IMR-90 (cell line): ENCODE measurements at places on chromosomes 2 and 18. TPM values are rescaled to one million over a fixed set of nuclear protein-coding genes. Genes with fewer than 3 reads are reported as not detected.

- no peak for DNase-seq
Measured at GRCh38 chr2:13508671-13509070, 791.9 kb downstream of the TRIB2 start.

GRCh38 chr2:231227310-231228162 is 29.1 kb downstream of the ARMC9 start:
- peak; percentile 79 for DNase-seq

DNA sequence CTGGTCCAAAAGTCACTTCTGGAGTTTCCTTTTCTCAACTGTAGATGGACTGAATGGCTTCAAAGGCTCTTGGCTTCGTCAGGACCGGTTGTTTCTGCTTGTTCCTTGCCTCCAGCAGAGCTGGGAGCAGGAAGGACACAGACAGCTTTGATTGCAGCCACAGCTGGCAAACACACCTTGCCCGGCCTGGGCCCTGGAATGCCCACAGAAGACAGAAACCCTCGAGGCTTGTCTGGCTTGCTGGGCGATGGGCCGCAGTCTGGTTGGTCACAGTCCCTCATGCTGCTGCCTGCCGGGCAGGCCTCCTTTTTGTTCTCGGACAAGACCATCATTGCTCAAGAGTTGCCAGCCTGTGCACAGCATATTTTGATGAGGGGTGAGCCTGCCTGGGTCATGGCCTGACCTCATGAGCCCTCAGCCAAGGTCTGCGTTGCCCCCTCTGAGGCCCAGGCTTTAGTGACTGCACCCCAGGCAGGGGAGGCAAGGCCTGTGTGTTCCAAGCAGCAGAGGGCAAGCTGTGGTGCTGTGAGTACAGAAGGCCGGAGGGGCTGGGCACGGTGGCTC is 37.8 kb downstream of the ATP6V1C2 start:
- DNase-seq: no peak

- no peak for DNase-seq
Measured at GRCh38 chr18:382423-382984, 114.7 kb upstream of the THOC1 start.

DNA sequence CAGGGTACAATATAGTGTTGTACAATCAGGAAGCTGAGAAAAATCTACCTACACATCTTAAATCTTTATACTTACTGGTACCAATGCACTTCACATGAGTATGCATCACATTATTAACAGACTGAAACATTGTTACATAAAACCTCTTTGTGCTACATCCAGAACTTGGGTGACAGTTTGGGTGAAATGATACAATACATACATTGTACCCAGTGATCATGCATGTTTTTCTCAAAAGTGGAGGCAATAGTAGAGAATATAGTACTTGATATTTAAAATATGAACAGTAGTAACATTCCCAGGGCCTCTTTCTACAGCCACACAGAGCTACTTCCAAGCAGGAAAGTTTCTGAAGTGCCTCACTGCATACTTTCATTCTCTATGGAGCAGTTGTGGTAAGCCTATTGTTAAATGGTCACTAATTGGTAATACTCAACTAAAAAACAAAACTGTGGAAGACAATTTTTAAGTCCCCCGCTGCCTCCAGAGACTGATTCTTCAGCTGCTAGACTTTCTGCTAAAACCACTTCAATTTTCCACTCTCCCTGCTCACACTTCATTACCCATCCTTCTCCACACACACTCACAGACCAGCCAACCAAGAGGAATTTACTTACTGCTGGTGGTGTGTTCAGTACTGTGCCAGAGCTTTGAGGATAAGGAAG is 22.9 kb upstream of the GRB14 start:
- no peak for DNase-seq

GRCh38 chr2:12059616-12060441 is 313.4 kb downstream of the LPIN1 start:
- peak; percentile 57 for DNase-seq

GRCh38 chr2:19669559-19669958 is 232.2 kb downstream of the TTC32 start:
- DNase-seq: no peak

- no peak for DNase-seq
Measured at GRCh38 chr2:234476766-234477165, 20.1 kb downstream of the ARL4C start.

DNA sequence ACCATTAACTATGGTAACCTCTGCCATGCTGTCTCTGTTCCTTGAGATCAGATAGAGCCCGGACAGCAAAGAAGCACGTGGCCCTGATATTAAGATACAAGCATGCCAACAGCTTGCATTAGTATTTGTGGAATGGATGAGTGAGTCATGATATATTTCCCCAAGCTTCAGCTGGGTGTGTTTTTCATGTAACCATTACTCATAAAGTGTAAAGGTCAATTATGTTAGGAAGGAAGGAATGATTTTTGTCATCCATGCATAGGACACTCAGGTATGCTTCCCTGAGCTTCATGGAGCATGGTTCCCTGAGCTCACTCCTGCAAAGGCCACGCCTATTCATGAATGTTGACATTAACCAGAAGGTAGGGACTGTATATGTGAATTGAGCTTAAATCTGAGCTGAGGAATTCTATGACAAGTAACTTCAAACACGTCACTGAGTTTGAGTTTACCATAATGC is 74.6 kb downstream of the ARL4C start:
- DNase-seq: peak; percentile 95

GRCh38 chr2:145820651-145821050 is 1300.7 kb upstream of the ZEB2 start:
- DNase-seq: no peak

DNA sequence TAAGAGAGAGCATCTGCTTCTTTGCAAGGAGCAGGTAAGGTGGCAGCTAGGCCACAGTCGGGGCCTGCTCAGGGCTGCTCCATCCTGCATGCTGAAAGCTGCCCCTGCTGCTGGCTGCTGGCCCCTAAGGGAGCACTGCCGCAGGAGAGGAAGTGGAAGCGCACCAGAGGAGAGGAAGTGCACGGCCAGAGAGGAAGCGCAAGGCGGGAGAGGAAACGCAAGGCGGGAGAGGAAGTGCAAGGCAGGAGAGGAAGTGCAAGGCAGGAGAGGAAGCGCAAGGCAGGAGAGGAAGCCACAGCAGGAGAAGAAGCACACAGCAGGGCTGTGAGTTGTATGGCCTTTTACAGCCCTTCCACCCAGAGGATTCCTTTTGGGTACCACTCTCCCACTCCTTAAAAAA is 539.0 kb upstream of the TNP1 start:
- no peak for DNase-seq

GRCh38 chr2:187775196-187775595 is 221.0 kb upstream of the TFPI start:
- no peak for DNase-seq

DNA sequence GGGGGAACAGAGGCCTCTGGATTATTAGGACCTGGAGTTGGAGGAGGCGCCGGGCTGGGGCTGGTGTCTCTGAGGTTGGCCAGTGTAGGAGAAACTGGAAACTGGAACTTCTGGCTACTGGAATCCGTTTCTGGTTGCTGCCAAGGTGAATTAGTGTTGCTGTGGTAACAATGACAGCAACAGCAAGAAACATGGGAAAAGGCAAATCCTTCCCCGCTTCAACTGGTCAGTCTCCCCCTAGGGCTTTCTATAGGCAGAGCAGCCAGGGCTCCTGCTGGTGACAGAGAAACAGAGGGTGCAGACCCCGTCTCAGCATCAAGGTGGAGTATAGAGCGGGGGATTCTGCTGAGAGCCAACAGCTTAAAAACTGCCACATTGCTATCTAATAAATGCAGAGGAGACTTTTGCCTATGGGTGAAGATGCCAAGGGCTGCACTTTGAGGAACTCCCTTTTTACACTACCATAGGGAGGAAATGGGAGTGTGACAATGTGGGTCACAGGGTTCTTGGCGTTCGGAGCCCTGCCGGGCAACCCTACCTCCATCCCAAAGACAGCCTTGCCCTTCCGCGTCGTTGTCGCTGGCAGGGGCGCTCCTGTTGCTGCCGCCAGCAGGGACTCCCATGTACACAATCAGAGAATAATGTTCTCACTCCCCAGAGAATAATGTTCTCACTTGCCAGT is 81.4 kb upstream of the CABLES1 start:
- peak; percentile 72 for DNase-seq

DNA sequence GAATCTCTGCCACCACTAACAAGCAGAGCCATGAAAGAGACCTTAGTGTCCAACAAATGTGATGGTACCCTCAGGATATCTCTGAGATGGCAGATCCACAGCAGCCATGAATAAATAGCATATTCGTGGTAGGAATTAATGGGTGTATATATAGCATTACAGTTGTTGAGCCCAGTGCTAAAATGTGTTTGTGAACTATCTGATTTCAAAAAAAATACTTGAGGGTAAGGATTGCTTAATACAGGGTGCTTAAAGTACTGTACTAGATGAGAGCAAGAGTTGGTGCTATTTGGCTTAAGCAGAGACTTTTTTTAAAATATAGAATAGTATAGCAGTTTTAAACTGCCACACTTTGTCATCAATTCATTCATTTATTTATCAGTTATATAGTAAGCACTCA is 101.5 kb upstream of the GALNT5 start:
- DNase-seq: no peak

GRCh38 chr2:163248376-163249253 is 410.0 kb upstream of the KCNH7 start:
- no peak for DNase-seq

Gene CXCR4
- total RNA-seq: not detected in 2 replicates

Gene PLEK
- under 0.01 TPM in 1 of 2 replicates, not detected in the other for total RNA-seq

Gene MAPRE3
- 1.8 and 2.5 TPM in 2 replicates for total RNA-seq

Gene REG1A
- not detected in 2 replicates for total RNA-seq

Gene FAM110C
- total RNA-seq: not detected in 2 replicates

Gene SERPINB13
- total RNA-seq: not detected in 2 replicates

Gene NEU2
- not detected in 2 replicates for total RNA-seq

Gene TRMT61B
- total RNA-seq: 5.7 and 11.1 TPM in 2 replicates

Gene SLC4A3
- total RNA-seq: 0.90 and 1.1 TPM in 2 replicates

Gene UPP2
- total RNA-seq: not detected in 2 replicates

Gene ANTXR1
- 27.2 and 29.2 TPM in 2 replicates for total RNA-seq

Gene DYNC1I2
- 114 and 140 TPM in 2 replicates for total RNA-seq
